ENCODE measurements at places on chromosomes 3 and 15.

GRCh38 chr3:44478606-44479094, 1.2 kb upstream of the ZNF445 start:
- no peak for DNase-seq

- DNase-seq: no peak
These were observed 134.8 kb downstream of the CHDH start for GRCh38 chr3:53711387-53711786.

- no peak for DNase-seq
These were observed 66.7 kb downstream of the ATP10A start for GRCh38 chr15:25796395-25796794.

DNA sequence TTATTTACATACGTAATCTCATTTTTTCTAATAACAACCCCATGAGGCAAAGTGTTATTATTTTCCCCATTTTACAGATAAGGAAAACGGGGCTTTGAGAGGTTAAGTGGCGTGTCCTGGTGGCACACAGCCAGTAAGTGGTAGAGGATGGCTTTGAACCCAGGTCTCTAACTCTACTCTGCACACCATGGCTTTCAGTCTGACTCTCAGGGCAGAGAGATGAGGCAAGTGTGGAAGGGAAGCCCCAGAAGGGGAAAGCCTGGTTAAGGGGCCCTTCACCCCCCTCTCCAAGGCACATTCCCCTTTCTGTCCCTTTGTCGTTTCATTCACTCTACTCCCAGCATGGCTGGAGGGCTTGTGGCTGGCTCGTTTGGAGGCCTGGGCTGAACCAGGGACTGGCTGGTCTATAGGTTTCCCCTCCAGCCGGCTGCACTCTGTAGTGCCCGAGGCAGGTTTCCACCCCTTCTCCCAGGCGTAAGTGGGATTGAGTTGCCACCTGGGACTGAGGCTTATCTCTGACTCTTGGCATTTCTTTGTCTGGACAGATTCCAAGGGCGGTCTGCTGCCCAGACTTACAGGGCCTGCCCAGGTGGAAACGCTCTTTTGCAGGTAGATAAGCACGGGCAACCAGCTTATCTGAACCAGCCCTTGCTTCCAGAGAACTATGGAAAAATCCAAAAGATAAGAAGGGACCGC, 12.1 kb downstream of the SEMA4B start:
- DNase-seq: no peak

DNA sequence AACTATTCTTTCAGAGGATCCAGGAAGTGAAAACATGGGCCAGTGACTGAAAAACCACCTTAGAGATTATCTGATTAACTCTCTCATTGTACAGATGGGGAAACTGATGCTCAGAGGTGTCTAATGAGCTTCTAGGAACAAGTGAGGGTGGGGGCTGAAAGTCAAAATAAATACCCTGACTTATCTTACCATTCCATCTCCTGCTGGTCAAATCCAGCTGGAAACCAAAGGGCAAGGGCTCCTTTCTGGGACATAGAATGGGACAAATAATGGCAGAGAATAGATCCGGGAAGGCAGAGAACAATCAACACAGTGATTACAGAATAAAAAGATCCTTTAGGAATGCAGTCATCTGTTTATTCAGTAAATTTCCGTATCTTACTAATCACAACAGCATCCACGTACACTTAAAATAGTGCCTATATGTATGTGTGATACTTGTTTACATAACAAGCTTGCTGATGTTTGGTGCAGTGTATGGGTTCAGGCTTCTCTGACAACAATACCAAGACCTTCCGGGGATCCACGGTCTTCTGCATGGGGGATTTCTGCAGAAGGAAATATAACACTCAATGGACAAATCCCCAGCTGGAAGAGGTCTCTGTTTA, 173.2 kb downstream of the THSD4 start:
- no peak for DNase-seq

- no peak for DNase-seq
These were observed 99.6 kb downstream of the SHQ1 start for GRCh38 chr3:72748659-72749058.

- no peak for DNase-seq
These were observed 187.5 kb downstream of the MEGF11 start for GRCh38 chr15:66066005-66066404.

GRCh38 chr3:44080474-44081072, 161.1 kb upstream of the TOPAZ1 start:
- DNase-seq: no peak

GRCh38 chr3:123907720-123908119, 23.6 kb upstream of the MYLK start:
- DNase-seq: no peak

GRCh38 chr15:36815786-36816185, 236.4 kb downstream of the CDIN1 start:
- DNase-seq: no peak

GRCh38 chr3:58359621-58360020, 26.9 kb downstream of the PXK start:
- DNase-seq: no peak

DNA sequence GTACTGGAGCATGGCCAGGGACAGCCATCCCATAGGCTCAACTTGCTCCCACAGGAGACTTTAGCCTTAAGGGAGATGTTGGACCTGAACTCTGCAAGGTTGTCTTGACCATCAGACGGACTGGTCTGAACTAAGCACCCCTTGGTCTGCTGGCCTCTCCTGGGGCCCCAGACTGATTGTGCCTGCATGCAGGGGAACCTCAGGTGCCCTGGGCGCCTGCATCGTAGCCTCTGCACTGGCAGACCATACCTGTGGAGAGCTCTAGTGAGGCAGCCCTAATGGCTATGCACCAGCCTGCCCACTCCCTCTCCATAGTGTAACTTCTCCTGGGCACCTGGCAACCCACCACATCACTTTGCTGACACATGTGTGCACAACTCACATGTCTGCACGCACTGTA, 395.6 kb downstream of the ZPLD1 start:
- no peak for DNase-seq

DNA sequence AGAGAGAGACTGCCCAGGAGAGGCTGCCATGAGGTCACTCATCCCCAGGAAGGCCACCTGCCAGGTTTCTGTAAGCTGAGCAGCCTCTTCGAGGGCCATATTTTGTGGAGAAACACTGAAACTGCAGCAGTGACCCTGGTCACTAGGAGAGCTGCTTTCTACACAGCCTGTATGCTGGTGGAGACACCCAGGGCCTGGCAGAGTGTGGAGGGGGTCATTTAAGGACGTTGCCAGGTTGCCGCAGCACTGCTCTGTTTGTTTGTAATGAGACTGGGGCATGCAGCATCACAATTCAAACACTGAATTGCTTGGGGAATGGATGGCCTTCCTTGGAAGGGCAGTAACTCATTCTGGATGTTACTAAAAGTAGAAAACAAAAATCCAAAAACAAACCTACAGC, 104.9 kb upstream of the TRIM42 start:
- DNase-seq: no peak

- no peak for DNase-seq
These were observed 13.6 kb upstream of the HRH1 start for GRCh38 chr3:11140713-11141104.
